ENCODE measurements at places on chromosomes 6 and 20.

DNA sequence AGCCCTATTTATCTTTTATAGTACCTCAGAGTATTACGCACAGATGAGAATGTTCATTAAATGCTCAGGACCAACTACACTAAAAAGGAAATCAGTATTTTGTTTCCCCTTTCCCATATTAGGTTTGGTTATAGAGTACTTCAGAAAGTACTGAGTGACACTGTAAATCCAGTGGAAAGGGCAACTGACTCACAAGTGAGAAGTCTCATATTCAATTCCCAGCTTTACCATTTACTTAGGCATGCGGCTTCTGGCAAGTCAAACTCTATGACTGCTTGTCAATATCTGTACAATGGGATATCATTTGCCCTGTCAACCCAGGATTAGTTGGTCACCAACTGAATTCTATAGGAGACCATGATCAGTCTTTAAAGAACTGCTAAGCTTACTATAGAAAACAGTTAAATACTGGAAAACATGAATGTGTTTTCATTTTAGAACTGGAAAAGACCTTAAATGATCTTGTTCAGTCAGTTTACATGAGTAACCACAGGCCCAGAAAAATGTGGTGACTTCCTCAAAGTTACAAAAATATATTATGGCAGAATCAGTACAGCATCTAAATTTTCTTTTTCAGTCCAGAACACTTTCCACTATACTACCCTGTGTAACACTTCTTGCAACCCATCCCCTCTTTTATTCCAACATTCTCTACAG, 3.6 kb downstream of the MAP3K7 start:
- DNase-seq = no peak

GRCh38 chr6:151353795-151354194, 37.6 kb downstream of the ZBTB2 start:
- no peak for DNase-seq

DNA sequence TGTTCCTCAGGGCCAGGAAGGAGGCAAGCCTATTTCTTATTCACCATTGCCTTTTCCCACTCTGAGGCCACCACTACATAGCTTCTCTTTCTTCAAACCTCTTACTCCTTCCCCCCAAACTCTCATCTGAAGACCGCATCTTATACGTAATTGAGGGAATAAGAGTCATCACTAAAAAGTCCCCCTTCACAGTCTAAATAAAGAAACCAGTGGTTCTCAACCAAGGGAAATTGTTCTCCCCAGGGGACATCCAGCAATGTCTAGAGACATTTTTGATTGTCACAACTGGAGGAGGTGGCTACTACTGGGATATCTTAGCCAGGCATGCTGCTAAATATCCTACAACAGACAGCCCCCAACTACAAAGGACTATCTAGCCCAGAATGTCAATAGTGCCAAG, 327.6 kb upstream of the CNR1 start:
- no peak for DNase-seq

GRCh38 chr6:93393554-93394074, 25.7 kb downstream of the EPHA7 start:
- no peak for DNase-seq

DNA sequence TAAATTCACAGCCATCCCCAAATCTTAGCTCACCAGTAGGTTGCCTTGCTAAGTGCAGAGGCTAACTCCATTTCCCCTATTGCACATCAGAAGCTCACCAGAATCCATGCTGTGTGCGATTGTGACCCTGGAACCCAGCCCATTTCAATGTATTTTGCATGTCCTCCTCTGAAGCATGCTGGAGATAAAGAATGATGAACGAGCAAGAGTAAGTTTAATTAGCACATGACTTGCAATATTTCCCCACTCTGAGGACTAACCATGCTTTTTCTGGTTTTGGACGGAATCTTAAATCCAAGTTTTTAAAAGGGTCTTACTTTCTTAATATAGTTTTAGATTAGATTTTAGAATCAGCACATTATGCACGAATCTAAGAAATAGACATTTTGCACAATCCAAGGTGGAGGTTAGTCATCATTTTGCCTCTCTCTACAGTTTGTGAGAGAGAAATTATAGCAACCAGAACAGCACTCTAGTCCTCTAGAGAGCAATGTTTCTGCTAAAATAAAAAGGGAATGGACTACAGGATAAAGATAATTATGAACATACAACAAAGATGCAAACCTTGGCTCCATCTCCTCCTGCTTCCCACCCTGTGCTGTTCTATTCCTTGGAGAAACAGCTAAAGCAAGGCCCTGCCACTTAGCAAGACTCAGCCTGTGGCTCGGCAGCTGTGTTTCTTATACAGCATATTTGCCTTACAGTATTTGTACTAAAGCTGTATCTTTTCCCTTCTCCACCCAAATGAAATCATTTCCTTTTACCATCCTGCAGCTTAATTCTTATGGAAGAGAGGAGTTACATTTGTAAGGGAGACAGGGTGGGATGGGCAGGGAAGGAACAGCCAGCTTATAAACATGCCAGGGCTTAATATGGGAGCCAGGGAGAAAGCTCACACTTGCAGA, 24.9 kb upstream of the LAMA4 start:
- no peak for DNase-seq

DNA sequence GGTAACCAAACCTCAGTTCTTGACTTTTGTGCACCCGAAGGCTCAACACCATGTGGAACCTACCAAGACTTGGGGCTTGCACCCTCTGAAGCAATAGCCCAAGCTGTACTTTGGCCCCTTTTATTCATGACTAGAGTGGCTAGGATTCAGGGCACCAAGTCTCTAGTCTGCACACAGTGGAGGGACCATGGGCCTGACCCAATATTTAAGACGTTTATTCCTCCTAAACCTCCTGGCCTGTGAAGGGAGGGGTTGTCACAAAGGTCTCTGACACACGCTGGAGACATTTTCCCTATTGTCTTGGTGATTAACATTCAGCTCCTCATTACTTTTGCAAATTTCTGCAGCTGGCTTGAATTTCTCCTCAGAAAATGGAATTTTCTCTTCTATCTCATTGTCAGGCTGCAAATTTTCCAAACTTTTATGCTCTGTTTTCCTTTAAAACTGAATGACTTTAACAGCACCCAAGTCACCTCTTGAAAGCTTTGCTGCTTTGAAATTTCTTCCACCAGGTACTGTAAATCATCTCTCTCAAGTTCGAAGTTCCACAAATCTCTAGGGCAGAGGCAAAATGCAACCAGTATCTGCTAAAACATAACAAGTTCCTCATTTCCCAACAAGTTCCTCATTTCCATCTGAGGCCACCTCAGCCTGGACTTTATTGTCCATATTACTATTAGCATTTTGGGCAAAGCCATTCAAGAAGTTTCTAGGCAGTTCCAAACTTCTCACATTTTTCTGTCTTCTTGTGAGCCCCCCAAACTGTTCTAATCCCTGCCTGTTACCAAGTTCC, 481.4 kb upstream of the BTBD3 start:
- no peak for DNase-seq

DNA sequence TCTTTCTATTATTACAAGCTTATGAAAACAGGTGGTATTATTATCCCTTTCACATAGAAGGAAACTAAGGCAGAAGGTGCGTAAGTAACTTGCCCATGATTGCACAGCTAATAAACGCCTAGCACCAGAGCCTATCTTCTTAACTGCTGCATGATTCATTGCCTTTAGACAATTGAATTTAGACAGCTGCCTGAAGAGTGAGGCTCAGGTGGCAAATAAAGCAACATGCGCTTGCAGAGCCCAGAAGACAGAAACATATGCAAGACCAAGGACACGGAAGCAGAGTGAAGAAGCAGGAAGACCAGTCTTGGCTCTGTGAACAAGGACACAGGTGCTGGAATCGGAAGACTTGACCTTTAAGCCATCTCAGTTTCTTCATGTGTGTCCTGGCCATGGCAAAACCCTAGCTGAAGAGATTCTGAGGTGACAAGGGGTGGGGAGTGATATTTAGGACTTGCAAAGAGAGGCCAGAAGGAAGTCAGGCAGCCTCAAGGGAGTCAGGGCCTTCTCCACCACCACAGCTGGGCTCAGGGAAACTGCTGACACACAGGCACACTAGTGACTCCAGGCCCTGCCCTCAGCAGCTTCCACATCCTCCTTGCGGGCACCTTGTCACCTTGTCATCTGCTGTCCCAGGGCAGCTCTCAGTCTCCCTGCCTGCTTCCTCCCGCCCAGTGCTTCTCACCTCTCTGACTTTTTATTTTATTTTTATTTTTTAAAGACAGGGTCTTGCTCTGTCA, 91.7 kb upstream of the SLC22A16 start:
- DNase-seq = no peak

DNA sequence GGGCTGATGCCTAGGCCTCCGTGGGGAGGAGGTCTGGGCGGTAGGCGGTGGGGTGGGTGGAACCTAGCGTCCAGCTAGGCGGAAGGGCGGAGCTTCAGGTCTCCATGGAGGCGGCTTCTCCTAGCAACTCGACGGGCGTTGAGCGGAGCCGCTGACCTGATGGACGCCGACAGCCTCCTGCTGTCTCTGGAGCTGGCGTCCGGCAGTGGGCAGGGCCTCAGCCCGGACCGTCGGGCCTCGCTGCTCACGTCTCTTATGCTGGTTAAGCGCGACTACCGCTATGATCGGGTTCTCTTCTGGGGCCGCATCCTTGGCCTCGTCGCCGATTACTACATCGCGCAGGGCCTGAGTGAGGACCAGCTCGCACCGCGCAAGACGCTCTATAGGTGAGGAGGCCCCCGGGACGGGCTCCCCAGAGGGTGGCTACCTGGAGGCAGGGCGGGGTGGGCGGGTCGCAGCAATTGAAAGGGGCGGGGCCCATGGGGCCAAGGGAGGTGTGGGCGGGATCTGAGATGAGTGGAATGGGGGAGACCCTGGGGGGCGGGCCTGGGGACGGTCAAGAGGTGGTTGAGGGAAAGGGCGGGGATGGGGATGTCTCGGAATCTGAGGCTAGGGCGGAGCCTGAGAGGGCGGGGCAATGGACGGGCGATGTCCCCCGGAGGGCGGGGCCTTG, at the start of gene RSPH9:
RSPH9 (plus strand) TSS at position 97 of the 673 bp plus-strand sequence; CDS start at position 160, 63 bp downstream.
- DNase-seq = no peak

- no peak for DNase-seq
Observed at GRCh38 chr6:12148841-12149240, 136.7 kb downstream of the HIVEP1 start.

DNA sequence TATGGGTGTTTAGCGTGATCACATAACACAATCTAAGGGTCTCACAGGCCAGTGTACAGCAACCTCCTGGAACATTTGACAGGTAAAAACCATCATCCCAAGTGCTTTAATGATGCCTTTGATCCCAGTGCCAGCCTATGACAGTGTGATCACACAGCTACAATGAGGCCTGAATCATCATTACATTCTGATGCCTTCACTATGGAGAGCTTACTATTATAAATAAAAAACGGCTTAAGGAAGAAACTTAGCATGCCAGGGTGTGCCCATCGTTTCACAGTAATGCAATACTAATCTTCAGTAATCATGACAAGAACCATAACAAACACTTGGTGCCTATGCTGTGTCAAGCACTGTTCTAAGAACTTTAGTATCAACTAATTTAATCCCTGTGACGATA, 11.4 kb downstream of the MAP7 start:
- no peak for DNase-seq

GRCh38 chr6:156691018-156691417, 86.2 kb upstream of the ARID1B start:
- no peak for DNase-seq

DNA sequence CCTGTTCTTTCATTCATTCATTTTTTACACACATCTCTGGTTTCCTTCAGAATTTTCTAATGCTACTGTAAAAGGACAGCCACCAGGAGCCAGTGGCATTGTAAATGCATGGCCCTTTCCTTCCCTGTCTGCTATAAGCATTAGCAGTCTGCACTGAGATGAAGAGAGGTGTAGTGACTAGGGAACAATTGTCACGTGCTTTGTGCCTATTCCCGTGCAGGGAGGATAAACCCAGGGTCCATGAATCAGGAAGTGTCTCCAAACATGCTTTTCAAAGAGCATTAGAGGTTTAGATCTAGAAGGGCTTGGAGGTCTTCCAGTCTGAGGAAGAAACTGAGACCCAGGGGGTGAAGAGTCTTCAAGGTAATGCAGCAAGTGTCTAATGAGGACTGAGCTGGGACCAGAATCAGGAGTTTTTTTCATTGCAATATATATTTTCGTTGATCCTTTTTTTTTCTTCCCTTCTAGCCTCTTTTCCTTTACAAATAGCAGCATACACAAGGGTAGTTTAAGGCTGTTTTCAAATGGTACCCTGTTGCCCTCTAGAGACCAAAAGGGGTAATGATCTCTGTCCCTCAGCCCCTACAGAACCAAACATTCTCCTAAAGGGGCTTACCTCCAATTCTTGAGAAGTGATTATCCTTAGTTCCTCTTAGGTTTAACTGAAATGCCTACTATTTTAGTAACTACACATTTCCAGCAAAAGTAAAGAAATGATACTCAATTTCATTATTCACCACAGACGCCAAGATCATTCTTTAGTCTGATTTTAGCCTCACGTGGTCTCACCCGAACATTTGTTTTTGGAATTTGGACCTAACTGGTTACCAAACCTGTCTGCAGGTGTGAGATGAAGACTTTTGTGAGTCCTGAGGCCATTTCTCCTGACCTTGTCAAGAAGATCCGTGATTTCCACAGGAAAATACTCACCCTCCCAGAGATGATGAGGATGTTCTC, 6.6 kb downstream of the TRIM15 start:
- no peak for DNase-seq

- no peak for DNase-seq
Observed at GRCh38 chr6:138959521-138959920, 28.5 kb downstream of the REPS1 start.

GRCh38 chr6:96576221-96576620, 13.3 kb downstream of the FHL5 start:
- DNase-seq = no peak

All from CMK (cell line).